Uterus (tissue), 4 donors: ENCODE measurements at places on chromosomes 3 and 15. TPM values are rescaled to one million over a fixed set of nuclear protein-coding genes. Genes with fewer than 3 reads are reported as not detected.

GRCh38 chr15:40985541-40986330 lies 32.5 kb downstream of the CHAC1 start:
- H3K27ac ChIP-seq = no peak overlapping the region
- H3K4me3 ChIP-seq = no peak overlapping the region
- no peaks in the 10 kb centered on the region for H3K27me3 ChIP-seq
- DNase-seq = no peak

DNA sequence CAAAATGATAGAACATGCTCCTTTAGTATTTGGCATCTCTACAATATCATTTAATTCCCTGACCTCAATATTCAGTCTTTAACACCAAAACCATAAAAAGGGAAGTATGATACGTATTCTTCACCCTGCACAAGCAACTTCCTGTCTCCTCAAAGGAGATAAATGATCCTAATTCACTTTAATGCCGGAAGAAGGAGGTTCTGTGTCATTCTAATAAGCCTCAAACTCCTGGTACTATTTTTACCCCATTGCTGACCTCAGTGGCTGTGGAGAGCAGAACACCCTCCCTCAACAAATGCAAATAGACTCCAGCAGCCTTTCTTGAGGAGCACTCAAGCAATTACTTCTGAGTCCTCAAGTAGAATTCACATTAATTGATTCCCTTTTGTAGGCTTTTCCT lies 173.3 kb downstream of the TMEM108 start:
- no peaks in the 10 kb centered on the region for H3K27me3 ChIP-seq
- no peak for DNase-seq
- no peaks in the 10 kb centered on the region for H3K36me3 ChIP-seq
- no peaks in the 10 kb centered on the region for H3K4me1 ChIP-seq
- no peak overlapping the region for H3K27ac ChIP-seq

- H3K27ac ChIP-seq = no peak overlapping the region
- no peak for DNase-seq
- no peaks in the 10 kb centered on the region for H3K4me1 ChIP-seq
- H3K4me3 ChIP-seq = no peak overlapping the region
- no peaks in the 10 kb centered on the region for H3K27me3 ChIP-seq
Observed at GRCh38 chr3:111748132-111748531, 110.9 kb upstream of the PHLDB2 start.

DNA sequence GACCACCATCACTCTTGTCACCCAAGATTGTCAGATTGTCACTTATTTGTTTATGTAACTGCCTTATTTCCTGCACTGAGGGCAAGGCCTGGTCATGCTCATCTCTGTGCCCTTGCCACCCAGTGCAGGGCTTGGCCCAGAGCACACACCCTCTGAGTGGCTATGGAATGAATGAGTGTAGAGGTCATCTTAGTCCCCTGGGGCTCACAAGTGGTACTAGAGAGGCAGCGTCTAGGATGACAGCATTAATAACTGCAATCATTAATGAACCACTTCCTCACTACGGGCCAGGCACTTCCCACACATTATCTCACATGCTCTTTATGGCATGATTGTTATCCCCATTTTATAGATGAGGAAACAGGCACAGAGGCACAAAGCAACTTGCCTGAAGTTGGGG lies 117.0 kb downstream of the SMAD6 start:
- H3K36me3 ChIP-seq = no peaks in the 10 kb centered on the region
- no peaks in the 10 kb centered on the region for H3K4me1 ChIP-seq
- H3K27me3 ChIP-seq = no peaks in the 10 kb centered on the region
- no peak overlapping the region for H3K4me3 ChIP-seq

- no peak overlapping the region for H3K27ac ChIP-seq
- DNase-seq = no peak
- no peak overlapping the region for H3K4me3 ChIP-seq
- no peaks in the 10 kb centered on the region for H3K36me3 ChIP-seq
- no peaks in the 10 kb centered on the region for H3K27me3 ChIP-seq
Observed at GRCh38 chr3:191238321-191238817, 39.3 kb downstream of the OSTN start.

Gene FEZF2
- total RNA-seq = not detected

- no peak overlapping the region for H3K4me3 ChIP-seq
- no peaks in the 10 kb centered on the region for H3K27me3 ChIP-seq
- H3K27ac ChIP-seq = no peak overlapping the region
- DNase-seq = no peak
- H3K36me3 ChIP-seq = no peaks in the 10 kb centered on the region
Observed at GRCh38 chr15:49115062-49115461, 40.3 kb downstream of the COPS2 start.

Gene MINAR1
- 2.9 TPM for total RNA-seq

DNA sequence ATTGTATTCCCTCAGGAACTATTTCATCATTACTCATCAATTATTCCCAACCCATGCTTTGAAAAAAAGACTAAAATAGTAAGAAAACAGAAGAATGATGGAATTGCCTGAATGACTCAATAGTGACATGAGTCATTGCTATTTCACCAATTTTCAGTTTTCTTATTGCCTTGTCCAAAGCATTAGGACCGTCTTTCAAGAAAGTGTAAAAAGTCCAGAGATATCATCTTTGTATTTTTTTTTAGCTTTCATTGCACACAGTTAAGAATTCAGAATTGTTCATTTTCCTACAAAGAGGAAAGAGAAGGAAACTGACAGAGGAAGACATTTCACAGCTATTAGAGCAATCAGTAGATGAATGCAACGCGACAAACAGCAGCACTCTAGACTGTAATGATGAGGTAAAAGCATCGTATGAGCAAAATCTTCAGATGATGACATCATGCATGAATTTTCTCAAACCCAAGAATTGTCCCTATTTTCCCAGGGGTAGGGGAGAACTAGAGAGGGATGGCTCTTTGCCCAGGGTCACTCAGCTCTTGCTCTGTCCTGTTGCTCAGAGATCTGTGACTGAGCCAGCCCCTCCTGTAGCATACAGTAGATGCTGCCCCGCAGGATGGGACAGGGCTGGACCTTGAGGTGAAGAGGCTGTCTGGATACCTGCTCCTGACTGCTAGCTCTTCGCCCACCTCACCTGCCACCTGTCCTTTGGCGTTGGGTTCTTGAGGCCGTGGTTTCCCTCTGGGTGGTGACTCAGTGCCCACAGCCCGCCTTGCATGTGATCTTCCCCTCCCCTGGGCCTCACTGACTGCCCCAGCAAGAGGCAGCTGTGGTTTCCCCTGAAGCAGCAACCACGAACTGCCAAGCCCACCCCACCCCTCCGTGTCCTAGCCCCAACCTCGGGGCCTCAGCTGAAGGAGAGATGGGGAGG lies 84.8 kb downstream of the PPCDC start:
- H3K36me3 ChIP-seq = no peaks in the 10 kb centered on the region
- no peaks in the 10 kb centered on the region for H3K4me1 ChIP-seq
- DNase-seq = no peak

DNA sequence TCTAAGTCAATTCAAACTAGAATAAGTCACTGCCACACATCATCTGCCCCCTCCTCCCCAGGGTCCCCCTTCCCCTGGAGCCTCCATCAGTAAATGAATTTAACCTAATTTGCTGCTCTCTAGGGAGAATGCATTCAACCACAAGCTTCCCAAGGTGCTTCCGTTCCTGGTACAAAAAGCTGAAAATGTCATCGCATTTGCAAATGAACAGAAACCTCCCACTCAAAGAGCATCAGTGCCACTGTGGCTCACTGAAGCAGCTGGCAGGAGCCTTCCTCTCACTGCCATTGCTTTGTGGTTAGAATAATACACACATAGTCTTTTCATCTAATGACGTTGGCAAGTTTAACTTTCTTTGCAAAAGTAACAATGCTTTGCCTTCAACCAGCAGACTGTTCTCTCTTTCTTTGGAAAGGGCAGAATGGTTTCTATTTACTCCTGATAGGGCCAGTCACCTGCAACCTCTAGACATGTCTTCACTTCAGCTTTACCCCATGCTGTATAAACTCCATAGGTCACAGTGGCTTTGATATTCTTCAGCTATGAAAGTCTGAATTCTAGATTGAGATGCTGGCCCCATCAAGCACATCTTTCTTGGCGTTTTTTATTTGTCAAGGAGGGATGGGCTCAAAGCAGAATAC lies 238.1 kb downstream of the CPNE4 start:
- H3K27me3 ChIP-seq = no peaks in the 10 kb centered on the region
- H3K36me3 ChIP-seq = no peaks in the 10 kb centered on the region
- H3K4me1 ChIP-seq = no peaks in the 10 kb centered on the region
- H3K4me3 ChIP-seq = no peak overlapping the region

DNA sequence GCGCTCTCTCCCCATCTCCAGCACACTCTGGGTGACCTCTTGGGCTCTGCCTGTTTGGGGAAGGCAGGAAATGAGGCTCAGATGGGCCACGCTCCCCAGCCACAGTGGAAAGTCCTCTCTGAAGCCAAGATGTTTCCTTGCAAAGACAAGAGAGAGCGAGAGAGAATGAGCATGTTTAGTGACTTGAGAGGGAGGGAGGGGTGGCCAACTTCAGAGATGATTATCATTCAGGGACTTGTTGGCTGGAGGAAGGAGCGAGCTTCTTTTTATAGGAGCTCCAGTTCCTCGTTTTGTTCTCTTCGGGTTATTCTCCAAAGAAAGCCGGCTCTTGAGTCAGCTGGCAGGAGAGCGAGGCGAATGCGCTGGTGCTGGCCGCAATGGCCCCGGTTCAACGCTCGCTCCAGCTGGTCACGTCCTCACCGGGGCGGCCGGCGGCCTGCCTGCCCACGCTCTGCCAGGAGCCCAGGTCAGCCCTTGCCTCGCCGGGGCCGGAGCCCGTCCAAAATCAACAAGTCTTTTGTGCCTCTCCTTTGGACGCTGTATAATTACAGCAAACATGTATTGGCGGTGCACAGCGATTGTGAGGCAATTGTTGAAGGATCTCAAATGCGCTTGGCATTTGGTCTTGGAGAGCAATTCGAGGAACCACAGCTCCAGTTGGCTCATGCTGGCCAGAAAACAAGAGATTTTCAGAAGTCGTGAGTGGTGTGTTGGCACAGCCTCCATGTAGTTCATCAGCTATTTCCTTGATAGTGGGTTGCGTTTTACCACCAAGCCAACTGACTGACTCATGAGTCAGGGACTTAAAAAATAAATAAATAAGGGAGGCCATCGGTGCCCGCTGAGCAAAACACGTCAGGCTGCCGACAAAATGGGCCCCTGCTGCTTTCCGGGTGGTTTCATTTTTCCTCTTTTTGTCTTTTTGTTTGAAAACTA lies 288.6 kb downstream of the UACA start:
- H3K4me3 ChIP-seq = no peak overlapping the region
- H3K36me3 ChIP-seq = no peaks in the 10 kb centered on the region
- H3K4me1 ChIP-seq = peaks cover 17% of the 10 kb centered on the region
- peak; percentile 59 for DNase-seq
- peak overlapping the region; percentile 51 for H3K27ac ChIP-seq

- no peaks in the 10 kb centered on the region for H3K4me1 ChIP-seq
- no peaks in the 10 kb centered on the region for H3K36me3 ChIP-seq
- H3K27me3 ChIP-seq = no peaks in the 10 kb centered on the region
- H3K27ac ChIP-seq = no peak overlapping the region
- H3K4me3 ChIP-seq = no peak overlapping the region
Observed at GRCh38 chr3:102810937-102811336, 376.1 kb downstream of the ZPLD1 start.

Gene OR5H15
- not detected for total RNA-seq

Gene STAB1
- total RNA-seq = 99.3 TPM

DNA sequence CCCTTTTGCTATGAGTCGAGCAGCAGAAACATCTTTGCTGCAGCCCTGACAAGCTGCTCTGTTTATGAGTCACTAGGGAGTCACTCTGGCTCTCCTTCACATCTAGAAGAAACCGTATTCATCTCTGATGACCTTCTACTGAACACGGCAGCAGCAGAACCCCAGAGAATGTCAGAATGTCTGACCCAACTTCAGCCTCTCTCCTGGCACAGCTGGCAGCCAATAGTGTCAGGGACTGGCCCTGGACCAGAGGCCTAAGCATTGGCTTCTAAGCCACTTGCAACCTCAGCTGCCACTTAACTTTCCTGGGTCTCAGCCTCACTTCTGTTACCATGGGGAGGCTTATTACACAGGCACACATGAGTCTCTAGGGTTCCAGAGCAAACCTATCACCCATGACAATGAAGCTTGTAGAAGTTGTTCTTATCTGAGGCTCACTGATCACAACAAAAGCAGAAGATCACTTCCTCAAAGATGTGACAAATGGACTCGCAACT lies 184.1 kb upstream of the TLE3 start:
- no peaks in the 10 kb centered on the region for H3K36me3 ChIP-seq
- no peak overlapping the region for H3K4me3 ChIP-seq

GRCh38 chr3:15266510-15267376 lies 60.7 kb downstream of the CAPN7 start:
- no peak for DNase-seq
- no peaks in the 10 kb centered on the region for H3K36me3 ChIP-seq
- H3K4me3 ChIP-seq = no peak overlapping the region
- H3K27ac ChIP-seq = peak overlapping the region; percentile 98
- no peaks in the 10 kb centered on the region for H3K27me3 ChIP-seq

DNA sequence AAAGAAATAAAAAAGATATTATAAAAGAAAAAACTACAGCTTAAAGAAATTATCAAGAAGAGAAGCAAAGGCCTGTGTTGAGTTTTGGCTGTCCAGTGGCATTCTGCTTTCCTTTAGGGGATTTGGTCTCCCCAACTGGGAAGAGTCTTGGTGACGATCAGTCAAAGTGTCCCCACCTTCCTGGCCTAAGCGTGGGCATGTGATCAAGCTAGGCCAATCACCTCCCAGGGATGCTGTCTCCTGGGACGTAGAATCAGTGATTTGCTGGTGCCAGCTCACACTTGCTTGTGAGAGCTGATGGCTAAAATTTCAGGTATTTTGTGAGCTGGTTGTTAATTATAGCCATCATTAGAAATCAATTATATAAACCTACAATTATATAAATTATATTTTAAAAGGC lies 69.5 kb downstream of the ATP2B2 start:
- DNase-seq = no peak
- no peaks in the 10 kb centered on the region for H3K4me1 ChIP-seq
- H3K27me3 ChIP-seq = no peaks in the 10 kb centered on the region
- H3K36me3 ChIP-seq = no peaks in the 10 kb centered on the region
- H3K4me3 ChIP-seq = no peak overlapping the region

- no peak overlapping the region for H3K4me3 ChIP-seq
- no peak for DNase-seq
- no peaks in the 10 kb centered on the region for H3K36me3 ChIP-seq
- H3K27ac ChIP-seq = no peak overlapping the region
- H3K27me3 ChIP-seq = no peaks in the 10 kb centered on the region
Observed at GRCh38 chr15:77017091-77017660, 22.2 kb downstream of the PSTPIP1 start.

Gene OCA2
- 0.55 TPM for total RNA-seq

- H3K4me1 ChIP-seq = no peaks in the 10 kb centered on the region
- H3K27me3 ChIP-seq = no peaks in the 10 kb centered on the region
- DNase-seq = no peak
- no peaks in the 10 kb centered on the region for H3K36me3 ChIP-seq
- H3K4me3 ChIP-seq = no peak overlapping the region
Observed at GRCh38 chr3:10445561-10446175, 59.7 kb downstream of the ATP2B2 start.
